GM19239 (cell line): ENCODE measurements at places on chromosomes 16 and 17.

- no peak for DNase-seq
Measured at GRCh38 chr16:85125570-85126393, 13.5 kb upstream of the CIBAR2 start.

GRCh38 chr16:51062039-51062438, 89.0 kb downstream of the SALL1 start:
- no peak for DNase-seq

DNA sequence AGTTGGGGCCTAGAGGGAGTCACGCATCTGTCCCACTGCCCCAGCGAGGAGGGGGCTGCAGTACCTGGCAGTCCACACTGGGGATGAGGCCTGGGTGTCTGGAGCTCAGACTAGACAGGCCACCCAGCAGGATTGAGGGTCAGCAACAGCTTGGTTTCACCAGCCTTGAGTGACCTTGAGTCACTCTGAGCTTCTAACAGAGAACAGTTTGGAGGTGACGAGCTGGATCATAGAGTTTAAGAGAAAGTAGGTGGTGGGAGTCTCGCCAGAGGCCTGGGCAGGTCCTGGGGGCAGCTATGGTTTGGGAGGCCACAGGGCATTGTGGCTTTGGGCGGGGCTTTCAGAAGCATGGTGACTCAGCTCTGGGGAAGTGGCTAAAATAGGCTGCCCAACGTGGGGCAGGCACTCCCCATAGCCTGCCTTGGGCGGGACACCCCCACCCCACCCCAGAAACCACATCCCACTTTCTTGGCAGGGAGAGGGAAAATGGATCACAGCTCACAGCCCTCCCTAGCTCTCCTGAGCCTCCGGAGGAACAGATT, 20.5 kb downstream of the CDC42EP4 start:
- no peak for DNase-seq

DNA sequence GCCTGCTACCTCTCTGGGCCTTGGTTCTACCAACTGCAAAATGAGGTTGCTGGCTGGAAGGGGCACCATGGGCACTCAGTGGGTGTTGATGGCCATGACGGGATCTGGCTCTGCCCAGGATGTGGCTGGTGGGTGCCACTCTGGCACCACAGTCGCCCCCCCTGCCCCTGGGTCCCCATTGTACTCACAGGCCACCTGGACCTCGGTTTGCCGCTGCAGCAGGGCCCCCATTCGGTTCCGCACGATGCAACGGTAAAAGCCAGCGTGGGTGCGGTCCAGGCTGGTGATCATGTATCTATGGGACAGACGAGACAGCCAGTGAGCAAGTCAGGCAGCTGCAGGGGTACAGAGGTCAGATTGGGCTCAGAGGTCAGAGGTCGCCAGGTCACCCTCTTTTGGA, 160.1 kb upstream of the CDC42EP4 start:
- no peak for DNase-seq

GRCh38 chr16:63568164-63568563, 1531.9 kb upstream of the CDH8 start:
- no peak for DNase-seq

GRCh38 chr17:63150994-63151464, 185.0 kb downstream of the TANC2 start:
- no peak for DNase-seq

DNA sequence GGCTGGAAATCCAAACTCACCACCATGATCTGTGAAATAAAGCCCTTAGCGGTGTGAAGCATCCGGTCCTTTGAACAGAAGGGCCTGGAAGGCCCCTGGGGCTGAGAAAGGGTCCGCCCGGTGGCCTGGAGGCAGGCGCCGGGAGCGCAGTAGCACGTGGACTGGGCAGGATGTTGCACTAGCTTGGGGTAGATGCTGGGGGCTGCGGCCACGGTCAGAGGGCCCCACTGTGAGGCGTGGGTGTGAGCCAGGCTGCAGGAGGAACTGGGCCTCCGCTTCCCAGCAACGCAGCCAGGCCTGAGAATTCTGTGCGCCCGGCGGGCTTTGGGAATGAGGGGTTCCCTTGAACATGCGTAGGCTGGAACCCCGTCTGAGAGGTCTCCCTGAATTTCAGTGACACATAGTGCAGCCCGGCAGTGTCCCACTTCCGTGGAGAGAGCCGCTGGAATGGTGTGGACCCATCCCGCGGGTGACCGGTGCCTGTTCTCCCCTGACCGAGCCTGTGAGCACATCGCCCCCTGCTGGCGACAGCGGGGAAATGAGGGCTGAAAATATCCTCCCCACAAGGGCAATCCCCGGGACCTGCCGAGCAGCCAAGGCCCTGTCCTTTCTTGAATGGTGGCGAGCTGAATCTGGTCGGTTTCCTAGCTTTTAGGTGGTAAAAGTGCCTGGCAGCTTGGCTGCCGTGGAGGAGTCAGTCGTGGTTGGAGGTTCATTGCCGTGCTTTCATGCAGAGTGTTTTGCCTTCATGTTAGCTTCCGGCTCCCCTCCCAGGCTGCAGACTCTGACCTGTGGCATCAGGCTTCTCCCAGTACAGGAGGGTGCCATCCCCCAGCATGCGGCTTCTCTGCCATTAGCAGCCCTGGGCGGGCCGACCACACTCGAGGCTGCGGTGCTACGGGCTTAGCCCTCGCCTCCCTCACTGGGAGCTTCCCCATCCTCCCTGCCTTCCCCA, 43.8 kb downstream of the DNAJA2 start:
- DNase-seq = peak; percentile 74

- no peak for DNase-seq
Measured at GRCh38 chr17:60089096-60089806, 10.5 kb upstream of the HEATR6 start.

GRCh38 chr17:57993471-57994365, 5.7 kb upstream of the VEZF1 start:
- no peak for DNase-seq

GRCh38 chr16:30004811-30005242, 6.0 kb downstream of the DOC2A start:
- no peak for DNase-seq

GRCh38 chr17:70772761-70773160, 603.4 kb downstream of the KCNJ2 start:
- no peak for DNase-seq

- no peak for DNase-seq
Measured at GRCh38 chr16:81388357-81388756, 56.3 kb upstream of the CMIP start.

DNA sequence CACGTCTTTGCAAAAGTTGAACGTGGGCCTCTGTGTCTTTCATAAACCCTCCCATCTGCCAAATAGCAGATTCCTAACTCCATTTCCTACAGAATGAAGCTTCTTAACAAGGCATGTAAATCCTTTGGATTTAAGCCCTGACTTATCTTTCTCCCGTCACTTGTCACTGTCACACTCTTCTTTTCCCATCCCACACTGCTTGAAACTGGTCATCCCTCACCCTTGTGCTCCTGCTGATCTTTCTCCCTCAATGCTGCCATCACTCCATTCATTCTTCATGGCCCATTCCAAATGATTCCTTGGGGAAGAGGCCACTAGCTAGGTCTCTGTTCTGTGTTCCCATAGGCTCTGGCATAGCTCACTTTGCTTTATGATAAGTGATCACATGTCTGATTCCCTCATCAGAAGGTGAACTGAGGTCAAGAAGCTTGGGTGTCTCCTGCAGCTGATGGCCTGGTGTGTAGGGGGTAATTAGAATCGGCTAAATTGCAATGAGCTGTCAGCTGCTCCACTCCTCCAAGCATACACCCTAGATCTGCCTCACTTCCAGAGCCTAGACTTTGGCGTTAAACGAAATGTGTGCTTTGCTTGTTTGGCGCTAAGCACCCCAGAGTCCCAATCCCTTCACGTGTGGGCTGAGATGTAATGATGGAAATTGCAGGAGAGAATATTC, 61.7 kb downstream of the PECAM1 start:
- DNase-seq = no peak

DNA sequence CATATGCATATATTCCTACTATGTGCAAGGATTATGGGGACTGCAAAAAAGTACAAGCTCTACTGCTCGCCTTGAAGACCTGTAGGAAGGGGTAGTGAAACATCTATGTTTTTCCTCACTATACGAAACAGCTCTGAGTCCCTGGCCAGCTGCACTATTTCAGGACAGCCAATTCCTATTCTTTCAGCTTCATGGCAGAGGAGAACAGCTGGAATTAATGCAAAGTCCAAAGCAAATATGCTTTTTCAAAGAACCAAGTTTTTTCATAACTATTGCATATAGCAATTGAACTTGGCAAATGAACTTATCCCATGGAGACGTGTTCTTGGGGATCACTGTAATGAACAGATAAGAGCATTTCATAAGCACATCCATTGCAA, 122.3 kb downstream of the SPACA3 start:
- no peak for DNase-seq

DNA sequence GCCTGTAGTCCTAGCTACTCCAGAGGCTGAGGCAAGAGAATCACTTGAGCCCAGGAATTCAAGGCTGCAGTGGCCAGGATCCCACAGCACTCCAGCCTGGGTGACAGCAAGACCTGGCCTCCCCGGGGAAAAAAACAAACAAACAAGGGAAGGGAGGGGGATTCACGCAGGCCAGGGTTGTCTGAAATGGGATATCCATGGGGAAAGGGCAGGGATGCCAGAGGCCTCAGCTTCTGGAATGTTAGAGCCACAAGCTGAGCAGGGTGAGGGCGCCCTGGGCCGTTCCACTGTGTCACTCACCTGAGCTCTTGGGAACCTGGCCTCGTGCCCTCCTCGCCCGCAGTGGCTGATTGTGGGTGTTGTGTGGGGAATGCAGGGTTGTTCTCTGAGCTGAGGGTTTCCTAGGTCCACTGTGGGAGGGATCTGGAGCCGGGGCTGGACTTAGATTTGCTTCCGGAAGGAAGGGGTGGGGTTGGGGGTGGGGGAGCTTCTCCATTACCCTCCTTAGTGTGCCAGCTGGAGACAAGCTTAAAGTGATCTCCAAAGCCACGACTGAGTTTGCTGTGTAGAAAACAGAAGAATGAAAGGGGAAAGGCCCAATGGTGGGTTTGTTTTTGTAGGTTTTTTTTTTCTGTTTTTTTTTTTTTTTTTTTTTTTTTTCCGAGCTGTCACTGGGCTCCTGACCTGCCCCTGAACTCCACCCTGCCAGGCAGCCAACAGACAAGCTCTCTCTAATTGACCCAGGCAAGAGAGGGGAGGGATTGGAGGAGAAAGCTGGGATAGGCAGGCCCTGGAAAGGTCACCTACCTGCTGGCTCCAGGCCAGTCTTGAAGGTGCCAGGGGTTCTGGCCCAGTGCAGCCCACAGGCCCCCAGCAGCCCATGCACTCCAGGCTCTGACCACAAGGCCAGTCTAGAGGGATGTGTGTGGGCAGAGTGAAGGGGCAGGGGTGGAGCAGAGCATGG, at the start of gene SULT1A1:
TSS of gene SULT1A1 (minus strand) at position 414 of the 964 bp plus-strand sequence. CDS start 1,189 bp downstream, outside the sequence.
- no peak for DNase-seq

DNA sequence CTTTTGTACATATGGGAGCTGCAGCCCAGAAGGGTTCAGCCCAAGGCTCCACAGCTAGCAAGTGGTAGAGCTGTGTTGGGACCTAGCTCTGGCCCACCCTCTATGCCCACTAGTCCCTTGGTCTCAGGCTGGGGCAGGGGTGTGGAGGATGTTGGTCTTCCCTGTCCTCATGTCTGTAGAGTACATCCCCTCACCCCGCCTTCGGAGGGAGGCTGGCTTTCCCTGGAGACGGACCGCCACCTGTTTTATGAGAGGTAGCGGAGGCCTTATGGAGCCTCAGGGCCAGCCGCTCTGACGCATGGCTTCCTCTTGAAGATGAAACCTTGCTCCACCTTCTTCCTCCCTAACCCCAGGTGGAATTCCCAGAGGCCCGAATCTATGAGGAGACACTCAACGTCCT, 8.4 kb downstream of the TNFAIP1 start:
- no peak for DNase-seq

DNA sequence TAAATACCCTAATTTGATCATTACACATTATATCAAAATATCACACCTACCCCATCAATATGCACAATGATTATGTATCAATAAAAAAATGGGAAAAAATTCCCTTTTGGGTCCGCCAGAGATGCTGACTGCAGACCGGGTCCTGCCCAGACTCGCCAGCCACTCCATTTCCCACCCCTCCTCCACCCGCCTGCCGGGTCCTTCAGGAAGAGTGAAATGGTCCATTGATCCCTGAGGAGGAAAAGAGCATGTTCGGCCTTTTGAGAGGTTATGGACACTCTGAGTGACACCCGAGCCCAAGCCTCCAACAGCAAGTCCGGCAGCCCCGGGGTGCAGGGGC, 123.9 kb upstream of the ZFHX3 start:
- no peak for DNase-seq

DNA sequence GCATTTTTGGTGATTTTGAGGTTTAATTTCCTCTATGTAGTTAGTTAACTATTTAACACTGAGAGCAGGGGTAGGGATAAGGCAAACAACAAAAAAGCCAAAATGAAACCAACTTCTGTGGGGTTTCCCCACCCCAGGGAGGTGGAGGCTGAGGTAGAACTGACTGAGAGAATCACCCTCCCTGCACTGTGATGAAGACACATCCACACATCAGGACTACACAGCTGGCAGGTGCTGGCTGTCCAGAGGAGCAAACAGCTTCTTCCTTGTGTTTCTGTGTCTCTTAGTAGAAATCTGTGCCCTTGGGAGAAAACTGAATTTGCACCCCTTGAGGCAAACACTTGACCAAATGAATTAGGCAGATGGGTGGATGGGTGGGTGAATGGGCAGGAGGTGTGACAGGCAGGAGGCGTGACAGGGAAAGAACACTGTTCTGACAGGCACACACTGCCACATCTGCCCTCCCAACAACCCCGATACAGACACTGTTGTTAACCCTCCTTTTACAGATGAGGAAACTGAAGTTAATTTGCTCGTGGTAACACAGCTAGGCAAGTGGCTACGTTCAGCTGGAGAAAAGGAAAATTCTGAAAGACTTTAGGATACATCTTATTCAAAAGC, 62.9 kb upstream of the AMZ2 start:
- no peak for DNase-seq

DNA sequence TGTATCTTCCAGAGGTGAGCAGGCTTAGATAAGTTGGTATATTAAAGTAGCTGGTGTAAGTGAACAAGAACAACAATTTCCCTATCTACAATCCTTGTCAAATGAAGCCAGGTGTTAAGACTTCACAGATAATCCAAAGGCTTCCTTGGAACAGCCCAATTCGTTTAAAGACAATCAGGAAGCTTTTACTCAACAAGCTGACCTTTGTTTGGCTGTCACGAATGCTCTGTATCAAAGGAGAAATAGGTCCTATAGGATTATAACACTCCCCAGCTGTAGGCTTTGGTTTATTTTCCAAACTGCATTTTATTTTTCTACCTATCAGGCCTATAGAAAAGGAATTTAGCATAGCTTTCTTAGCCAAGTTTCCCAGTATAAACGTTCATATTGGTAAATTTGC, 766.5 kb upstream of the GOT2 start:
- DNase-seq = no peak

- DNase-seq = peak; percentile 78
Measured at GRCh38 chr16:89505204-89506112, 2.7 kb upstream of the SPG7 start.

- no peak for DNase-seq
Measured at GRCh38 chr16:20791923-20792612, 14.2 kb downstream of the ERI2 start.

- no peak for DNase-seq
Measured at GRCh38 chr17:83088909-83089308, 9.5 kb downstream of the METRNL start.

- no peak for DNase-seq
Measured at GRCh38 chr17:76527430-76528111, 9.9 kb downstream of the CYGB start.

- peak; percentile 88 for DNase-seq
Measured at GRCh38 chr16:68085259-68086071, at the start of gene NFATC3. Gene NFATC3 (plus strand): TSS chr16:68085370. CDS start chr16:68085682, 312 bp downstream.

- DNase-seq = peak; percentile 82
Measured at GRCh38 chr16:85491058-85491771, 121.9 kb upstream of the GSE1 start.
